Activated CD4-positive, alpha-beta memory T cell treated with anti-CD3 and anti-CD28 coated beads, Interleukin-2, amount 10 ng/mL, durations not matched to agents 7 days and 5 days (primary cell): ENCODE measurements at places on chromosomes 11 and 22.

DNA sequence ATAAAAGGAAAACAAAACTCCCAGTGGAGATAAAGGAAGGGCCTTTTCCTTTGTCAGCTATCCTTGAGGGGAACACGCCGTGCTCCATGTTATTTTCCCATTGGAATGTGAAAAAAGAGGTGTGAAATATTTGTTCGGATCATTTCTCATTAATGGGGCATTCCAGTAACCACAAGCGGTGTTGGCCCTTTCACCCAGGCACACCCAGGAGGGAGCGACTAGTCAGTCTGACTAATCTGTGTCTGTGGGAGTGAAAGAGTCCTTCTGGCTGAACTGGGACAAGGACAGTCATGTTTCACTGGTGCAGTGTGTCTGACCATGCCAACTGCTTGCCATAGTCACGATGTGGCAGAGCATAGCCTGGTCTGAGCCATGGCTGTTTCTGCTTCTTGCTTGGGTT lies 13.0 kb upstream of the MYEOV start:
- no peak for DNase-seq

DNA sequence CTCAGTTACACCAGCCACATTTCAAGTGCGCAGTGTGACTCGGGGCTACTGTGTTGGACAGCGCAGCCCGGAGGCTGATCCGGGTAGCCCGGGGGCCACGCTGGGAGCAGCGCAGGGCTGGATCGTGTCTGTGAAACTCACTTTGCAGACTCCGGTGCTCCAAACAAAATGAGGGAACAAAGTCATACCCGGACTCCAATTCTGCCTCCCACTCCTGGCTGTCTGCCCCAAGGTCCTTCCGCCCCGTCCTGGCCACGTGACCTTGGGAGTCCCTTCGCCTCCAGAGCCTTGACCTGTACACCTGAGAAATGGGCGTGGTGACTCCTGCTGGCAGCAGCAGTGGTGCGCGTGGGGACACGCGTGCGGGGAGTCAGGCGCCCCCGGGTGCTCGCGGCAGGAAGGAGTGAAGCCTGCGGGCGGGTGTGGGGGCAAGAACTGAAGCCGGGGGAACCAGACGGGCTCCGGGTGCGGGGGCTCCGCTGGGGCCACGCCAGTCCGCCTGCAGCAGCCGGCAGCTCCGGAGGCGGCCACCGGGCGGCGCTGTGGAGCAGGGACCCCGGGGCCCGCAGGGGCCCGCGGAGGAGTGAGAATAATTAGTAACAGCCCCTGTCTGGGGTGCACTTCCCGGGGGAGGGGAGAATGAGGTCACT lies 42.4 kb downstream of the KCNJ4 start:
- DNase-seq = peak; percentile 43

GRCh38 chr22:18114495-18114894 lies 3.9 kb downstream of the TUBA8 start:
- no peak for DNase-seq

GRCh38 chr11:95229993-95230809 lies 801 bp downstream of the SESN3 start:
- peak; percentile 43 for DNase-seq

- no peak for DNase-seq
Measured at GRCh38 chr11:3192511-3193372, 25.9 kb downstream of the MRGPRG start.

DNA sequence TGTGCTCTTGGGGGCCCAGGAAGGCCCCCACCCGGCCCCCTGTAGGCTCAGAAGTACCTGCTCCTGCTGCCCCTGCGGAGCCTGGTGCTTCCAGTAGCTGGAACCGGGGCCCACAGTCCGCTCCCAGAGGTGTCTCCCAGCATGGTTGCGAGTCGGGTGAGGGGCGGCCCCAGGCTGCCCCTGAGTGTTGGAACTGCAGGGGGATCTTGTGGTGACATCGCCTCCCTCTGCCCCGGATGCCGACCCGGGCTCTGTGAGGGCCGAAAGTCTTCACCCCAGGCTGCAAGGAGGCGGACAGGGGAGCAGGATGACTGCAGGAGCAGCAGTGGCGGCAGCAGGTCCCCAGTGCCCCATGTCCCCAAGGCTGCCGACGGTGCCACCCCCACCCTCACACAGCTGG lies 9.5 kb upstream of the PKP3 start:
- DNase-seq = no peak
